ENCODE measurements at places on chromosomes 3 and 15. TPM values are rescaled to one million over a fixed set of nuclear protein-coding genes. Genes with fewer than 3 reads are reported as not detected.

The ZBBX gene
- 6.9 TPM for total RNA-seq

The TM4SF18 gene
- total RNA-seq: 3.8 TPM

The SLC26A6 gene
- total RNA-seq: 8.8 TPM

The CIDEC gene
- total RNA-seq: not detected

The ZSCAN2 gene
- 34.7 TPM for total RNA-seq

Measured in parietal lobe (tissue), 2 donors.